Adipocyte (in vitro differentiated cells): ENCODE measurements at places on chromosomes 7 and 10.

DNA sequence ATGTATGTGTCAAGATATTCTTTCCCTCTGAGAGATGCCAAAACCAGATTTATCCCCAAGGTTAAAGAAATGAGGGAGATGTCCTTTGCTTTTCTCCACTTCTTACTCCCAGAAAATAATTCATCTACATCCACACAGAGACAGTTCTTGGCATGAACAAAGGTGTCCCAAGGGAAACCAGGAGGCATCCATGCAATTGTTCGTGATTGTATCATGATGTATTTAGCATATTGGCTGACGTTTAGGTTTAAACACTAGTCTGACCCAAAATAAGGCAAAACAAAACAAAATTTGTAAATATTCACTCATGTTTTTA lies 223.9 kb downstream of the C7orf25 start:
- no peak for DNase-seq

DNA sequence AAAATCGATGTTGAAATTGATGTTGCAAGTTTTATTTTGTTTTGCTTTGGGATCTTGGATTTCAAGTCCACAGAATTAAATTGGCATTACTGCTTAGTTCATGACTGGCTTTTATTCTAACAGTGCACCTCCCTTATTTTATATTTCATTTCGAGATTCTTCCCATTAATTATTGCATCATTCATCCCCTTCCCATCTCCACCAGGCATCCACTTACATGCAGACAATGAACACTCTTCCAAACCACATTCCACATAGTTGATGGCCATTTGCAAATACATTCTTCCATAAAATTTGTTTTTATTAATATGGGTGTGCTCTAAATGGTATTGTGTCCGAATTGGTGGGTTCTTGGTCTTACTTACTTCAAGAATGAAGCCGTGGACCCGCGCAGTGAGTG lies 15.6 kb upstream of the SCIN start:
- DNase-seq, result no peak

- DNase-seq, result no peak
Observed at GRCh38 chr10:122503886-122504609, 42.7 kb downstream of the HTRA1 start.

DNA sequence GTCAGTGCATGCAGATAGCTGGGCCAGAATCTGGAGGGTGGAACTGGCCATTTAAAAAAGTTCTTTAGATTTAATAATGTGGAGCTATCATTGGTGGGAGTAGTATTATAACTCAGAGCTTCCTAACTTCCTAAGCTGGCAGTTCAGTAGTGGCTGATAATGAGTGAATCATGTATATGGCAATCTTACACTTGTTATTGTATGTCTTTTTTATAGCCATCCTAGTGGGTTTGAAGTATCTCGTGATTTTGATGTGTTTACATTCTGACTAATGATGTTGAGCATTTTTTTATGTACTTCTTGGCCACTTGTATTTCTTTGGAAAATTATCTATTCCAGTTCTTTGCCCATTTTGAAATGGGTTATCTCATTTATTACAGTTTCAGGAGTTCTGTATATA lies 15.4 kb downstream of the TFAM start:
- DNase-seq, result no peak

GRCh38 chr10:31617757-31618156 lies 298.7 kb downstream of the ZEB1 start:
- no peak for DNase-seq

- no peak for DNase-seq
Observed at GRCh38 chr10:88542522-88542921, 40.6 kb downstream of the RNLS start.
